ENCODE measurements at places on chromosomes 2 and 18.

DNA sequence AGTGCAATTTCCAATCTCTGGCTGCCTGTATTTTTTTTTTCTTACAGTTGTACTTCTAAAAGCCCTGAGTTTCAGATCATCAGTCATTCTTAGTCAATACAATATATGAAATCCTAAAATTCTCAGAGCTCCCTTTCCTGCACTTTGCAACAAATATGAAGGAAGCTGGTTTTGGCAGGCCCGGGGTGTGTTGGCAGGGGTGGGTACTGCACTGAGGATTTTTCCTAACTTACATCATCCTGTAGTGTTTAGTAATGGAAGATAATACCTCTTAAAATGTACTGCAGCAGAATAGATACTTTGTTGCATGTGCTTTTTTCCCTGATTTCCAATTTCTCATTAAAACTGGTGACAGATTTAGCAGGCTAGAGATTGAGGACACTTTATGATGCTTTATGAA is 374.6 kb downstream of the PTH2R start:
- no peak for DNase-seq

DNA sequence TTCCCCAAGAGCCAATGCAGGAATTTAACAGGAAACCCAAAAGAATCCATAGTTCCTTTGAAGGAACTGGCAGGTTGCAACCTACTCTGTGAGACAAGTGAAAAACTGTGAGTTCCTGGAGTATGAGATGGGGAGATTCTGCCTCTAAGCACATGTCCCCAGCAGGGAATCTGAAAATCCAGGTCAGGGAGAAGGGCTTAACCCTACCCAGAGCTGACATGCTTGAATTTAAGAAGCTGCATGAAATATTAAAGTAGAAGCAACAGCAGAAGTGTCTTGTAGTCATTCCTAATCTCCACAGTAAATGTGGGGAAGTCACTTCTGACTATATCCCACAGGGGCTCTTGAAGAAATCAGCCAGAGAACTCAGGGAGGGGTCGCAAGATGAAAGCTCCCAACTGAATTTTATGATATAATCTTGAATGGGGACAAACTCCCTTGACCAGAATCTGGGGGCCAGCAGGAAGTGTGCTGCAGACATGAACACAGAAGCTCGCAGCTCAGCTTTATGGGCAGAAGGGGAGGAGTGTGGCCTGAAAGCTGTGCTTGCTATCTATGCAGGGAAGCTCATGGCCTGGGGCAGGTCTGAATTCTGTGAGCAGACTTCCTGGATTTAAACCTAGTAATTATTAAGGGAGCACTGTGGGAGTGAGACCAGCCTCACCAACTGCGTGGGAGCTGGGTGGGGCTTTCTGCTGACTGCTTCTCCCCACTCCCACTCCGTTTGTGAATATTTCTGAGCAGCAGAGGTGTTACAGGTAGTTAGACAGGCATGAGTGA is 184.1 kb upstream of the KYNU start:
- DNase-seq = no peak

DNA sequence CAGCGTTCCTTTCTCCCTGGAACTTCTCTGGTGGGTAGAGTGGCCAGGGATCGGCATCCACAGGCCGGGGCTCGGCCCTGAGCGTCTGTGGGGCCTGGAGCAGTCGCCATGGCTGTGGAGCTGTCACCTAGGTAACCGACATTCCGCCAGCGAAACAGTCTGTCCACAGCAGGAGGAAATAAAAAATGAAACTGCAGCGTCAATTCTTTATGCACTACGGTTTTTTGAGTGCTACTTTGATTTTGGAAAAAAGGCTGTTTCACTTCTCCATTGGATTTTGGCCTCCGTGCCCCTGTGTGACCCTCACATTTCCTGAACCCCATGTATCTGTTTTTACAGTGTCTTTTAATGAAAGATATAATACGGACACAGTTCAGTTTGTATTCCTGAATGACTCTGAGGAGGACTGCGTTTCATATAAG is 163.4 kb downstream of the LDLRAD4 start:
- no peak for DNase-seq

- no peak for DNase-seq
Measured at GRCh38 chr2:238631491-238632180, 204.9 kb downstream of the ASB1 start.

DNA sequence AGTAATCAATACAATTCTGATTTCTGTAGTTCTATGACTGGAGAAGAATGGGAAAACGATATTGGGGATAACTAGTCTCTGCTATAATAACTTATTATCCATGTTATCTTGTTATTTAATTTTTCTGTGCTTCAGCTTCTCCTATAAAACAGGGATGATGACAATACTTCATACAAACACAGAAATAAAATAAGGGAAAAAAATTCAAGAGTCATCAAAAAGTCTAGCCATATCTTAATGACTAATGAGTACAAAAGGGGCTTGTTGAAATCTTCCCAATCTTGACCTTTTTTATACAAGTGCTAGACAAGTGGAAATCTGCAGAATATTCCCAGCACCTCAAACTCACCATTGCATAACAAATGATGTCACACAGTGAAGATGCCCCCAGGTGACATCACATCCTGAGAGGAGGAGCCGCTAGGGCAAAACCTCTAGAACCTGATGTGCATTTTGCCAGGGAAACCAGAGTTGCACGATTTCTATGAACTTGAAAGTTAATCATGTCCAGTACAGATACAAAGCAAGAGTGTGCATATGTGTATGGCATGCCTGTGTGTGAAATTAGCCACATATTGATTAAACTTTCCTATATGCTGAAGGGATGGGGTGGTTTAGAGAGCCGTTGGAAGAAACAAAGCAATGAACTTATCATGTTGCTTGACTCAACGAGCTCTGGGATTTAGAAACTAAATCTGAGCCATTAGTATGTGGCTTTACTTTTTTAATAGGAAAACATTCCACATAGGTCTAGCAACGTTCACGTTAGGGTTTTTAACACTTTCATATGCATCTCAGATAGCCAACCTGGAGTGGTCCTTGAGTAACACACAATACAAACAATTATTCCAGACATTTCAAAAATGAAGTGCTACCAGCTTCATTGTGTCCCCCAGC is 278.9 kb downstream of the SLC4A3 start:
- no peak for DNase-seq

DNA sequence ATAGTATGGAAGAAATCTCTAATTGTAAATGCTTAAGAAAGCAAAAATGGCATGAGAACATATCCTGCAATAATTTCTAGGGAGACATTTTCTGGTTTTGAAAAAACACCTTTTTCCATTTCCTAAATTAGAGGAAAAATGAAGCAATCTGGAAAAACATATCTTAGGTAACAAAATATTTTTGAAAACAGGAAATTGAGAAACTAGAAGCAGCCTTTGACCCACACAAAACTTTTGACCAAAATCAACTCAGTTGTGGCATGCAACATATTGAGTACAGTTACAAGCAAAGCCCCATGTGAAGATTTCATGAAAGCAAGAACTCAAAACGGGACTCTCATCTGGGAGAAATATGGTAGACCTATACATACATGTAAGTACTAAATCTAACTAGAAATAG is 28.6 kb upstream of the CHAC2 start:
- no peak for DNase-seq

- no peak for DNase-seq
Measured at GRCh38 chr2:37738266-37738885, 66.9 kb upstream of the CDC42EP3 start.

DNA sequence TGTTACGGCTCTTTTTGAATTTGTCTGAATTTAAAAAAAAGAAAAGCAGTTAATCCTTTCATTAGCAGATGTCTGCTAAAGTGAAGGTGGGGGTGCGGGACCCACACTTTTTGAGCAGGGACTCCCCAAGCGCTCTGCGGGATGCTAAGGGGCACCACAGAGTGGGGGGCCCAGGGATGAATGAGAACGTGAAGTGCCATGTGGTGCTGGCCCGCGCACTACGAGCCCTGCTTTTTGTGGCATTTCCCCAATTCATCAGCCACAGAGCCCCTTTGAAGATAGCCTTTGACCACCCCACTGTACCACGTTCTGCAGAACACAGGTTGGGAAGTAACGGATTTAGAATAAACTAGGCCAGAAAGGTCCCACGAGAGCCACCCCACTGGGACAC is 28.6 kb downstream of the HS1BP3 start:
- DNase-seq = no peak

- peak; percentile 23 for DNase-seq
Measured at GRCh38 chr2:44715671-44716081, 225.8 kb upstream of the SIX3 start.

DNA sequence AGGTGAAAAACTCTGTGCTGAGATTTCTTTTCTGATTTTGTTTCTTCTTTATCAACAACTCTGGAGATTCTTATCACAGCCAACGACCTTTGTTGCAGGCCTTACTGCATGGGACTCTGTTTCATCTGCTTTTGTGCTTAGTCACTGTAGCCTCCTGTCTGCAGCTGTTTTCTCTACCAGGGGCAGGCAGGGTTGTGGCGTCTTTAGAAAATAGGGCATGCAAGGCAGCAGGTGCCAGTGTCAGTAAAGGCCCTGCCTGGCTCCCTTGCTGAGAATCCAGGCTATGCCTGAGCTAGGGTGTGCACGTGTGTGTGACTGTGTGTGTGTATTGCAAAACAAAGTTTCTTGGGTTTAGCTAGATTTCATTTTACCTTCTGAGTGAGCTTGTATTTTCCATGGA is 14.6 kb upstream of the SLC9A2 start:
- DNase-seq = no peak

DNA sequence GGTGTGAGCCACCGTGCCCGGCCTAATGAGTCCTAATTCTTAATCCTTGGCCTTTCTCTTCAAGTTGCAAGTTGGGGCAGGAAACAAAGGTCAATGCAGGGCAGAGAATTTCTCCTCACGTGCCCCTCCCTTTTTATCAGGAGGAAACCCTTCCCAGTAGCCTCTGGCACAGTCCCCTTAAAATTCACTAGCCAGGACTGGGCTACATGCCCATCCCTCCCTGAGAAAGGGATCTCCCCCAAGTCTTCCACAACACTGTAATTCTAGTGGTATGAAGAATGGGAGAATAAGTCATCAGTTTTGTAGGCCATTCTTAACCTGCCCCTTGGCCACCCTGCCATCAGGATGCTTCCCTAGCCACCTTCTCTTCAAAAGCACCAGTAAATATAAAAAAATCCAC is 42.2 kb downstream of the ARID5A start:
- DNase-seq = no peak

DNA sequence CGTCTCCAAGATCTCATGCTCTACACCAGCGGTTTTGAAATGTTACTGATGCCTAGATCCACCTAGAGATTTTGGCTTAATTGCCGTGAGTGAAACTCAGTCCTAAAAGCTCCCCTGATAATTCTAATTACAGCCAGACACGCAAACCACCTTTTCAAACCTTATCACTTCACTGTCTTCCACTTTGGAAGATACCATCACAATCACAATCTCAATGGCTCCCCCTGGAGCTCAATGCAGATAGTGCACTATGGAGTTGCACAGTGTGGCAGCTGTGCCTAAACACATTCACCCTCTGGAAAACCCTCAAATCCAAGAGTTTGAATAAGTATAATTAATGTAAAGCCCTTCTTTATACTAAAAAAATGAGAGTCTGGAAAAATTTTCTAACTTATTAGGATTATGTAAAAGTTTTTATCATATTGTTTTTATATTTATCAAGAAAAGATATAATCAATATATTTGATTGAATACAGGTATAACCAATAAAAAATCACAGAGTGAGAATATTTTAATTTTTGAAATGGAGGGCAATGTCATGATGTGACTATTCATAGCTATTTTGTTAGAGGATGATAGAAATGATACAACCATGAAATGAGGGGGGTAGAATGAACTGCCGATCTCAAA is 102.9 kb upstream of the SLC8A1 start:
- DNase-seq = peak; percentile 54

GRCh38 chr2:66478731-66479316 is 43.9 kb downstream of the MEIS1 start:
- no peak for DNase-seq

DNA sequence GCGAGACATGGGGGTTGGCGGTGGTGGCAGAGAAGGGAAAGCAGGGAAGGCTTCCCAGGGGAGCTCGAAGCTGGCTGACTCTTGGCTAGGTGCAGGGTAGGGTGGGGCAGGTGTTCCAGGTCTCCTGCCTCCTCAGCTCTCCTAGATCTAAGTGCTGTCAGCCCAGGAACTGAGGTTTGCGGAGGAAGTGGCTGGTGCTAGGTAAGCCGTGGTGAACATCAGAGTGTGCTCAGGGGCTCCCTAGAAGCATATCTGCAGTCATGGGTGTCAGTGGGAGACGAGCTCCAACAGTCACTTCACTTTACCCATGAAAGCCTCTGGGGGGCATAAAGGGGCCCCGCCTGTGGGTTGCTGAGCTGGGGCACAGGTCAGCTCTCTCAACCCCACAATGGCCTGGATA is 34.1 kb downstream of the ARHGEF4 start:
- no peak for DNase-seq

GRCh38 chr2:231590614-231591013 is 2.0 kb upstream of the TEX44 start:
- DNase-seq = no peak

GRCh38 chr2:190783513-190784263 is 96.9 kb upstream of the GLS start:
- no peak for DNase-seq

DNA sequence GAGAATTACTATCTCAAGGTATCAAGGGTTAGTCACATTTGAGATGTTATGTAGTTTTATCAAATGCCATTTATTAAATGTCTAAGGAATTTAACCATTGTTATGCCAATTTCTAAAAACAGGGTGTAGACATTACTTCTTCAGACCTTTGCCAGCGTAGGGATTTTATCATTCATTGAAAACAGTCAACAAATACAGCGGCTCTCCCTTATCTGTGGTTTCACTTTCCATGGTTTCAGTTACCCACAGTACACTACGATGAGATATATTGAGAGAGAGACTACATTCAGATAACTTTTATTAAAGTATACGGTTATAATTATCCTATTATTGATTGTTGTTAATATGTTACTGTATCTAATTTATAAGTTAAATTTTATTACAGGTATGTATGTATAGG is 234.7 kb downstream of the TMX3 start:
- DNase-seq = no peak

DNA sequence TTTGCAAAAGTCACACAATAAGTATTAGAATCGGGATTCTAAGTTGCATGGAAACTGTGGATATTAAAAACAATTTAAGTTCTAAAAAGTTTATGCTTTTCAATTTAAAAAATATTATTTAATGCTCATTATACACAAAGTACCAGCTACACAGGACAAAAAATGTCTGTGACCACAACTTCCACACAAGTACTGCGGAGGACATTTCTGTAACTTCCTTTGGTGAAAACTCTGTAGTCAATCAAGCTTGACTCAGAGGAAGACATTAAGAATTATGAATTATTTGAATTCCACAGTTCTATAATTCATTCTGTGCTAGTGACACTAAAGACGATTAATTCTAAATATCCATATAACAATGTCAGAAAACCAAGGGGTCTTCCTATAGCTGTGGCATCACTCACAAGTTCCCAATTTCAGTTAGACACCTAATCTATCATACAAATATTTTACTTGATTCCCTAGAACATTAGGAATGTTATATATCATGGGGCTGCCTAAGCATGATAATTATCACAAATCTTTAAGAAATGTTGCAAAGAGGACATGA is 120.5 kb downstream of the AFF3 start:
- no peak for DNase-seq

GRCh38 chr2:240301256-240301795 is 134.1 kb upstream of the GPC1 start:
- DNase-seq = no peak
